ENCODE measurements at places on chromosomes 13 and 19.

GRCh38 chr13:28299916-28300315 is 161.6 kb downstream of the PAN3 start:
- no peak overlapping the region for H3K27ac ChIP-seq
- no peak overlapping the region for H3K4me3 ChIP-seq
- no peak for DNase-seq

DNA sequence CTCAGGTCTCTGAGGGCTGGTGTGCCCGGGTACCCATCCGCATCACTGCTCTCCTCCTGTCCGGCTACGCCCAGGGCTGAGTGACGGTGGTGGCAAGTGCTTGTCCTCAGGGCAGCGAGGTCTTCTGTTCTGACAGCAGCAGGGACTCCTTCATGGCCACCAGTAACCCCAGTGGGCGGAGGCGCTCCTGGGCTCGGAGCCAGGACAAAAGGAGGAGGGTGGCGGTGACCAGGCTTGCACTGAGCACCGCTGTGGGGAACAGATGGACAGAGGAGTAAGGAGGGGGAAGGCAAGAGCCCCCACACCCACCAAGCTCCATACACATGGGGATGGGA is 5.8 kb downstream of the CD320 start:
- no peak overlapping the region for H3K27ac ChIP-seq

DNA sequence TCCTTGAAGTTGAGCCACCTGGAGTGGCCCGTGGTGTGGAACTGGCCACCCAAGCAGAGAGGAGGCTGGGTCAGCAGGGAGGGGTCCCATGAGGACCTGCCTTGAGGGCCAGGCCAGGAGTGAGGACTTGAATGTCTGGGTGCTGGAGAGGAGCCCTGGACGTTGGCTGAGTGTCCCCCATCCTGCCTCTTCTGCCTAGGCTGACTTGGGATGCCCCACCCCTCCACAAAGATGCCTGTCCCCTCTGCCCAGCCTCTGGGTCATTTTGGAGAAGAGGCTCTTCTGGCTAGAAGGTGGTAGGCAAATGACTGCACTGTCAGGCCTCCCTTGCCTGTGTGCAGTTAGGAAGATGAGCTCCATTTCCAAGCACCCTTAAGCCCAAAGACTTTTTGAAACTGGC is 1.7 kb downstream of the SSBP4 start:
- peak overlapping the region; percentile 92 for H3K27ac ChIP-seq
- DNase-seq = no peak
- H3K36me3 ChIP-seq = peaks cover 58% of the 10 kb centered on the region
- peak overlapping the region; percentile 88 for H3K4me3 ChIP-seq
- H3K27me3 ChIP-seq = no peaks in the 10 kb centered on the region
- peaks cover 75% of the 10 kb centered on the region for H3K4me1 ChIP-seq

DNA sequence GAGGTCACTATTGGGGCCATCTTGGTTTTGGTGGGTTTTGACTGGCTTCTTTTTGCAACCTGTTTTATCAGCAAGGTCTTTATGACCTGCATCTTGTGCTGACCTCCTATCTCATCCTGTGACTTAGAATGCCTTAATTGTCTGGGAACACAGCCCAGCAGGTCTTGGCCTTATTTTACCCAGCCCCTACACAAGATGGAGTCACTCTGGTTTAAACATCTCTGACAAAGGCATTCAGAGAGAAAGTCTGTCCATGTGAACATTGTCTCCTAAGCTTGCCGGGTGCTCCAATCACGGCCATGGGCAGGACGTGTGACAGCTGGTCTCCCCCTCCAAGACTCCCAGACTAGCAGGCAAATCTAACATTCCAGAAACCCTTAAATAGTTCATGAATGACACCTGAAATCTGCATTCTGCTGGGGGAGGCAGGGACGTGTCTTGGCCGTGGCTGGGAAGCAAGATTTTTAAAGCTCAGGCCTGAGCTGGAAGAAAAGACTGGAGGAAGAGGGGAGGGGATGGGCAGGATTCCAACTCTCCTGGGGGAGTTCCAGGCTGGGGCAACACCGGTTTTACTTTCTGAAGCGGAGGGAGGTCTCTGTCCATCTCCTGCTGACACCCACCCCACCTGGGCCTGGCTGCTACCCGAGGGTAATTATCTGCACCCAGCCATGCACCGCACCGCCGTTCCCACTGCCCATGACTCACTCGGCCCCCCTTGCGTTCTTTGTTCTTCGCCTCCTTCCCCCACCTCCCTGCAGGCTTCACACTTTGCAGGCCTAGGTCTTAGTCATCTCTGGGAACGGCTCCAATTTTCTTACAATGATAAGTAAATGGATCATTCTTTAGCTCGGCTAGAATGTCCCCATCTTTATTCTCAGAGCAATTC is 11.6 kb upstream of the OR1M1 start:
- H3K4me3 ChIP-seq = no peak overlapping the region
- no peak for DNase-seq
- H3K27ac ChIP-seq = no peak overlapping the region
- peaks cover 3% of the 10 kb centered on the region for H3K4me1 ChIP-seq
- no peaks in the 10 kb centered on the region for H3K36me3 ChIP-seq

GRCh38 chr13:25377244-25377962 is 5.6 kb downstream of the ATP8A2 start:
- DNase-seq = no peak
- H3K27ac ChIP-seq = no peak overlapping the region
- H3K4me1 ChIP-seq = no peaks in the 10 kb centered on the region

DNA sequence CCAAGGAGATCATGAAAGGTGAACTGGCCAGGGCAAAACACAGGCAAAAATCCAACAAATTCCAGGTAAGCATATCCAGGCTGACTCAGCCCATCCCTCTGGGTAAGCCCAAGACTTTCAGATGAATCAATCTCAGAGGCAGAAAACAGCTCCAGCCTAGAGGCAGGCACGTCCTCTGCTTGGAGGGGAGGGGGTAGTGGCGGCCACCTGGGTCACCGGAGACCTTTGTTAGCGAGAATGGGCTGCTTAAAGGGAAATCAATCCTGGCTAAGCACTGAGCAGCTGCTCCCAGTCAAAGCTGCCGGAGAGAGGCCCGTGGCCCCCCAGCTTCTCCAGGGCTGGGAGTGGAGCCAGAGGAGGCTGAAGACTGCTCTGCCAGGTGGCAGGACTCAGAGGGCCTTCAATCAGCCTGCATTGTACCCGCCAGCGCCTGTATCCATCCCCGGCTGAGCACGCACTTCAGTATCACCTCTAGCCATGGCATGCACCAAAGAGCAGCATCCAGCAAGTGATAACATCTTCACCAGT is 48.2 kb downstream of the PIN1 start:
- no peaks in the 10 kb centered on the region for H3K4me1 ChIP-seq
- peaks cover 44% of the 10 kb centered on the region for H3K27me3 ChIP-seq
- no peak for DNase-seq
- no peak overlapping the region for H3K4me3 ChIP-seq
- no peak overlapping the region for H3K27ac ChIP-seq

GRCh38 chr13:91773591-91774227 is 375.3 kb downstream of the GPC5 start:
- no peak overlapping the region for H3K27ac ChIP-seq
- DNase-seq = no peak
- no peaks in the 10 kb centered on the region for H3K27me3 ChIP-seq
- no peak overlapping the region for H3K4me3 ChIP-seq

DNA sequence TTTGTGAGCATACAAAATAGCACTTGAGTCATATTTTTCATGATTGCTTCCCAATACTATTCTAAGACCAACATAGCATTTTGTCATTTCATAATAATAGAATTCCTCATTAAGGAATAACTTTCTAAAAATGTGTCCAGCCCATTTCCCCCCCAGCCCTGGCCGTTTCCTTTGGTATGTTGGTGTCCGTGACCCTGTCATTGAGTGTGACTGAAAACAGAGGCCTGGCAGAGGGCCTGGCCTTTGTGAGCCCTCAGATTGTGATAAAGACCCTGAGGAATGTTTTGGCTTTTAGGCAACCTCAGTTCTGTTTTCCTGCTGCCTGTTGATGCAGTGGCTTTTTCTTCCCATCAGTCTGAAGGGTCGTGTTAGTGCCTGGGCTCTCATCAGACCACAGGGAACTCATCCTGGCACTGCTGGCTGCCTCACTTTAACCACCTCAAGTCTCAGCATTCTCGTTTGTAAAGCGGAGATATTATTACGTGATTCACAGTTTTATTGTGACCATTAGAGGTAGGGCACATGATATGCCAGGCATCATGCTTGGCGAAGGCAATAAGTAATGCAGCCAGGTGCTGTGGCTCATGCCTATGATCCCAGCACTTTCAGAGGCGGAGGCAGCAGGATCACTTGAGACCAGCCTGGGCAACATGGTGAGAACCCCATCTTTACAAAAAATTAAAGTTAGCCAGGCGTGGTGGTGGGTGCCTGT is 13.8 kb downstream of the SPINT2 start:
- H3K27me3 ChIP-seq = no peaks in the 10 kb centered on the region
- H3K36me3 ChIP-seq = no peaks in the 10 kb centered on the region
- no peaks in the 10 kb centered on the region for H3K4me1 ChIP-seq
- H3K27ac ChIP-seq = no peak overlapping the region
- no peak for DNase-seq

DNA sequence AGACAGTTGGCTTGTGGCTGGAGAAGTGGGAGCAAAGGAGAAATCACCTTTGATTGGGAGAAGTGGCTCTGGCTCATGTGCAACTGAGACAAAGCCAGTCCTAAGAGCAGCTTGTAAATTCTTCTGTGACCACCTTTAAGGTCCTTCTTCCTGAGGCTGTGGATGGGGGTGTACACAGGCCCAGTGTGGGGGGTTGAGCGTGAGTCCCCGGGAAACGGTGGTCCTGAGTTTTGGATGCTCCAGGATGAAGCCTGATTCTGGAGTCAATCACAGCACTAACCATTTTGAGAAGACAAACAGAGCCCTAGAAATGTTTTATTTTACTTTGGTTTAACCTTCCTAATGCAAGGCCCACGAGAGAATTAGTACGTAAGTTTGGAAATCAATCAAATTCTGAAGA is 3.9 kb upstream of the CEBPA start:
- peaks cover 3% of the 10 kb centered on the region for H3K36me3 ChIP-seq
- H3K27ac ChIP-seq = peak overlapping the region; percentile 2
- DNase-seq = no peak
- peaks cover 17% of the 10 kb centered on the region for H3K27me3 ChIP-seq
- H3K4me1 ChIP-seq = no peaks in the 10 kb centered on the region
- no peak overlapping the region for H3K4me3 ChIP-seq

DNA sequence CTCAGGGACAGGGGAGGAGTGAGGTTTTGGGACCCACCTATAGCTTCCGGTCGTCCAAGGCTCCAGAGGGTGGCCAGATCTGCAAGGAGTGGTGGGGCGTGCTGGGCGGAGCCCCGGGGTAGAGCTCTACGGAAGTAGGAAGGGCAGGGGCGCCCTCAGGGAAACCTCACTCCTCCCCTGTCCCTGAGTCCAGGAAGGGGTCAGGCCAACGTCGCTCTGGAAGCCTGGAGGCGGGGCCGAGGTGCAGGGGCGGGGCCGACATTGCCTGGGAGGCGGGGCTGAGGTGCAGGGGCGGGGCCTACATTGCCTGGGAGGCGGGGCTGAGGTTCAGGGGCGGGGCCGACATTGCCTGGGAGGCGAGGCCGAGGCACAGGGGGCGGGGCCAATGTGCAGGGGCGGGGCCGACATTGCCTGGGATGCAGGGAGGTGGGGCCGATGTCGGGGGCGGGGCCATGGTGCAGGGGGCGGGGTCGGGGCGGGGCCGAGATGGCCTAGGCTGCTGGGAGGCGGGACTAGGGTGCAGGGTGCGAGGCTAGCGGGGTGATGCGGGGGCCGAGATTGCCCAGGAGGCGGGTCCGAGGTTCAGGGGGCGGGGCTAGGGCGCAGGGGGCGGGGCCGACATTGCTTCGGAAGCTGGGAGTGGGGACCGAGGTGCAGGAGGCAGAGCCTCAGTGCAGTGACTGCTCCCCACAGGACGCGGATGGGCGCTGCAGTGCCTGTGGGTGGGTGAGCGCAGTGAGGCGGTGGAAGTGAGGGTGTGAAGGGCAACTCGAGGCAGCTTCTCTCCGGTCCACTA is 4.9 kb upstream of the PALM start:
- peak; percentile 57 for DNase-seq
- H3K4me1 ChIP-seq = peaks cover 6% of the 10 kb centered on the region
- no peak overlapping the region for H3K4me3 ChIP-seq
- peaks cover 39% of the 10 kb centered on the region for H3K27me3 ChIP-seq
- peaks cover 2% of the 10 kb centered on the region for H3K36me3 ChIP-seq

DNA sequence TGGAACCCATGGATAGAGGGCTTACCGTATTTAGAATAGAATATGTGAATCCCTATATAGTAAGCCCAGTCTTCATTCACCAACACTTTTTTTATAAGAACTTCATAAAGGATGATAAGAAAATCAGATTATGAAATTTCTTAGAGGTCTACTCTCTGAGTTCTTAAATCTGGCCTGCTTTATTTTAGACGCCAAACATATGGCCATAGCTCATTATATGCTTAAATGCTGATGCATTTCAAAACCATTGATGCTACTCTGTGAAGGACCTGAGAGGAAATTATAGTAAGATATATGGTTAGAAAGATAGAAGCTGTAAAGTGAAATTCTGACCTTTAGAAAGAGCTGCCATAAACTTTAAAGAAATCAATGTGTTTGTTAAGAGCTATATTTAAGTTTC is 38.3 kb downstream of the GPC6 start:
- H3K4me3 ChIP-seq = no peak overlapping the region
- no peaks in the 10 kb centered on the region for H3K27me3 ChIP-seq
- H3K36me3 ChIP-seq = no peaks in the 10 kb centered on the region
- no peak overlapping the region for H3K27ac ChIP-seq
